ENCODE measurements at places on chromosomes 6 and 20. TPM values are rescaled to one million over a fixed set of nuclear protein-coding genes. Genes with fewer than 3 reads are reported as not detected.

The GSTA3 gene
- total RNA-seq, result not detected

- peaks cover 38% of the 10 kb centered on the region for H3K27me3 ChIP-seq
- no peak overlapping the region for H3K27ac ChIP-seq
- H3K4me1 ChIP-seq, result peaks cover 10% of the 10 kb centered on the region
These were observed 92.7 kb downstream of the CD40 start for GRCh38 chr20:46210672-46211330.

DNA sequence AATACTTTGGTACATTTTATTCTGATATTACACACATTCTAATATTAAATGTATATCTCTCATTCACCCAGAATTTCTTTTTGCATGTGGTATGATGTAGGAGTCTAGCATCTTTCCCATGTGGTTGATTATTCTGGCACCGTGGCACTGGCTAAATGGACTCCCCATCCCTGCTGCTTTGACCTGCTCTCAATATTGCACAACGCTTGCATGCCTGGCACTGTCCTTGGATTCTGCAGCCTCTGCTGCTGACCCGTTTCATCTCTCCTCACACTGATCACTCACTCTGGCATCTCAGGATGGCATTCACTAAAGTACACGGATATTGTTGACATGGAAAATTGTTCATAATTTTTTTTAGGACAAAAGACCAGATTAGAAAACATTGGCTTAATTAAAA, 11.5 kb upstream of the DACT2 start:
- H3K36me3 ChIP-seq, result no peaks in the 10 kb centered on the region
- H3K27me3 ChIP-seq, result peaks cover 21% of the 10 kb centered on the region
- H3K4me3 ChIP-seq, result no peak overlapping the region
- no peak for DNase-seq
- H3K4me1 ChIP-seq, result no peaks in the 10 kb centered on the region

DNA sequence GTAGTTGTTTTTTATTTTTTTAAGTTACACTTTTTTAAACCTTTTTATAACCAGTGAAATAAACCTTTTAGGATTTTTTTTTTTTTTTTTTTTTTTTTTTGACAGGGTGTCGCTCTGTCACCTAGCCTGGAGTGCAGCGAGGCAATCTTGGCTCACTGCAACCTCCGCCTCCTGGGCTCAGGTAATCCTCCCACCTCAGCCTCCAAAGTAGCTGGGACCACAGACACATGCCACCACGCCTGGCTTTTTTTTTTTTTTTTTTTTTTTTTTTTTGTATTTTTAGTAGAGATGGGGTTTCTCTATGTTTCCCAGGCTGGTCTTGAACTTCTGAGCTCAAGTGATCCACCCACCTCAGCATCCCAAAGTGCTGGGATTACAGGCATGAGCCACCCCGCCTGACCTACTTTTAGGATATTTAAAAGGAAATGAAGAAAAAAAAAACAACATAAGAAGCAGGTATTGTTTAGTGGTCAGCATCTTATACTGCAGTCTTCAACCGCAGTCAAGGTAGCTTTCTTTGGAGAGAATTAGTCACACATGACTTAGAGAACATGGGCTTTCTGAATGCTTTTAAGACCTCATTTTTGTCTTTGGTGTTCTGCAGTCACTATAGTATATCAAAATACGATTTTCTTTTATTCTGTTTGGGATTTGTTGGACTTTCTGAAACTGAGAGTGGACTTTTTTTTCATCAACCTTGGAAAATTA, 1.6 kb downstream of the POLR1H start:
- no peak for DNase-seq
- H3K27ac ChIP-seq, result peak overlapping the region; percentile 94
- peaks cover 36% of the 10 kb centered on the region for H3K4me1 ChIP-seq
- peak overlapping the region; percentile 94 for H3K4me3 ChIP-seq
- peaks cover 12% of the 10 kb centered on the region for H3K36me3 ChIP-seq

DNA sequence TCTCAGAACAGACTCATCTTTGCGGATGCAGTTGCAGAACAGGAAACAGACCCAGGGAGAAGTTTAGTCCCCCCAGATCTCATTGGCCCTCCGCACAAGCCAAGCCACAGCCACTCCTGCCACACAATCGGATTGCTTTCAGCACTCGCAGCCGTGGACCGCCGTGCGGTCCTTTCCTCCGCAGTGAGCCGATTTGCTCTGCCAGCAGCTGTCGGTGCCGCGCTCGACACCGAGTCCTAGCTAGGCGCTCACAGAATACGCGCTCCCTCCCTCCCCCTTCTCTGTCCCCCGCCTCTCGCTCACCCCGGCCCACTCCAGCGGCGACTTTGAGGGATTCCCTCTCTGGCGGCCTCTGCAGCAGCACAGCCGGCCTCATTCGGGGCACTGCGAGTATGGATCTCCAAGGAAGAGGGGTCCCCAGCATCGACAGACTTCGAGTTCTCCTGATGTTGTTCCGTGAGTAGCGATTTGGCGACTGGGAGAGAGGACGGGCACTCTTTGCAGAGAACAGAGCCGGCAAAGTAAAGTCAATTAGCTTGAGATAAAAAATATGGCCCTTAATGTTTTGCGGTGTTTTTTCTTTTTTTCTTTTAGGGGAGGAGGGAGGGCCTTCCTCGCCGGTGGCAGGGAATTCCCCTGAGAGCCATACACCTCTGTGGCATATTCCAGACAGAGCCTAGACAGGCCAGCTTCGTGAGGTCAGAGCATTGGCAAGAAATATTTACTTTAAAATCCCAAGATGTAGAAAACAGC, at the start of gene LAMP5:
TSS of gene LAMP5 (plus strand) at position 130 of the 753 bp plus-strand sequence. CDS start at position 393, 263 bp downstream.
- H3K27me3 ChIP-seq, result peaks cover 81% of the 10 kb centered on the region
- DNase-seq, result no peak
- no peak within 1 kb of the TSS for H3K4me3 ChIP-seq
- H3K27ac ChIP-seq, result no peak within 1 kb of the TSS
- no peaks in the 10 kb centered on the region for H3K36me3 ChIP-seq
- no peaks in the 10 kb centered on the region for H3K4me1 ChIP-seq

- no peaks in the 10 kb centered on the region for H3K36me3 ChIP-seq
- no peak for DNase-seq
- no peaks in the 10 kb centered on the region for H3K27me3 ChIP-seq
- H3K27ac ChIP-seq, result peak overlapping the region; percentile 86
- peak overlapping the region; percentile 61 for H3K4me3 ChIP-seq
These were observed 101.4 kb downstream of the PRDM1 start for GRCh38 chr6:106187424-106187982.

The GDAP1L1 gene
- 1.00 TPM for total RNA-seq

- no peak overlapping the region for H3K4me3 ChIP-seq
- no peaks in the 10 kb centered on the region for H3K27me3 ChIP-seq
- no peaks in the 10 kb centered on the region for H3K4me1 ChIP-seq
- H3K27ac ChIP-seq, result peak overlapping the region; percentile 34
- DNase-seq, result no peak
These were observed 49.4 kb downstream of the KAT14 start for GRCh38 chr20:18187020-18187419.

- peak within 1 kb of the TSS; percentile 88 for H3K4me3 ChIP-seq
- DNase-seq, result peak; percentile 95
- peaks cover 70% of the 10 kb centered on the region for H3K4me1 ChIP-seq
These were observed at the start of gene RALY for GRCh38 chr20:33993576-33994221. Gene RALY, plus strand, starts transcription at chr20:33993911. Its CDS starts 78,164 bp downstream, at chr20:34072075.

- no peak for DNase-seq
- H3K27ac ChIP-seq, result no peak overlapping the region
- H3K36me3 ChIP-seq, result no peaks in the 10 kb centered on the region
These were observed 75.6 kb downstream of the INSM1 start for GRCh38 chr20:20443504-20443903.

DNA sequence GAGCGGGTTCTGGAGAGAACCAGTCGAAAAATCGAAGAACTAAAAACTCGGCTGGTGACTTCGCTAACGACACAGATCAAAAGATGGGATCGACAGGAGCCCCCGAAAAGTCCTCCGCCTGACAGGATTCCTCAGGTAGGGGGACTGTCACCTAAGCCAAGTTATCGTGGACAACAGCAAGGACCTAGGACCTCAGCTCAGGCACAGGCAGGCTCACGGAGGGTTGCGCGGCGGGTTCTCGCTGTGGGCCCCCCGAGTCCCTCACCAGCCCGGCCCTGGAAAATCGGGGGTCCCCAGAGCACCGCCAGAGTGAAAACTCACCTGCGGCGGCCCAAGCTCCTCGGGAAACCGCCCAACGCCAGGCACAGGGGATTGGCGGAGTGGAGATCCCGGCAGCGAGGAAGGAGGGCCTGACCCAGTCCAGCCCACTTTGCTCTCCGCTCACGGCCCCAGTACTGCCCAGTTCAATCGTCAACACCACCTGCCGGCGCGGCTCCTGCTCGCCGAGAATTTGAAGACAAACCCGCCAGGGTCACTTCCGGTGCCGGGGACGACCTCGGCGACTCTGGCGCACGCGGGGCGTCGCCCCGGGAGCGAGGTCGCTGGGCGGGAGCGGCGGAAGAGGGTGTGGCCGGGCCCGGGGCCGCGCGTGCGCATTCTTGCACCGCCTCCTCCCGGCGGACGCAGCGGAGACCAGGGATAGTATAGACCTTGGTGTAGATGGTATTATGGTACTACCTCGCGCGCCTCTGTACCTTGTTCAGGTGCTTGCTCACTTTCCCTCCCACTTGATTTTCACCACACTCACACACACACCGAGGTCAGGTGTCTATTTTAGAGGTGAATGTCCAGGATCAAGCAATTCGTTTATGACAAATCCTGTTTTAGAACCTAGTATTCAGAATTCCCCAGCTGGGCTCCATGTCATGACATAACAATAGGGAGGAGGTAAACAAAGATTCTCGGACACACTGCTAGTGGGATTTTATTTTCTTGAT, at the start of gene KATNA1:
TSS of gene KATNA1 (minus strand) at position 567 of the 998 bp plus-strand sequence. CDS start 10,167 bp downstream, outside the sequence.
- peaks cover 31% of the 10 kb centered on the region for H3K4me1 ChIP-seq
- no peaks in the 10 kb centered on the region for H3K27me3 ChIP-seq
- no peaks in the 10 kb centered on the region for H3K36me3 ChIP-seq
- DNase-seq, result peak; percentile 96

The PRKN gene
- 2.8 TPM for total RNA-seq

GRCh38 chr6:7705483-7705882, 20.4 kb upstream of the BMP6 start:
- peaks cover 6% of the 10 kb centered on the region for H3K27me3 ChIP-seq
- no peak overlapping the region for H3K27ac ChIP-seq
- no peaks in the 10 kb centered on the region for H3K36me3 ChIP-seq
- no peak overlapping the region for H3K4me3 ChIP-seq

The SLC22A1 gene
- 1.5 TPM for total RNA-seq

The EPB41L2 gene
- 27.4 TPM for total RNA-seq

The PRSS16 gene
- total RNA-seq, result 5.3 TPM

The TXNDC5 gene
- 42.0 TPM for total RNA-seq
